ENCODE measurements at places on chromosomes 1 and 21. TPM values are rescaled to one million over a fixed set of nuclear protein-coding genes. Genes with fewer than 3 reads are reported as not detected.

The TCHHL1 gene
- polyA plus RNA-seq, result not detected

The PEA15 gene
- polyA plus RNA-seq, result 51.9 TPM

The ANKRD34A gene
- polyA plus RNA-seq, result 1.7 TPM

The DDX59 gene
- polyA plus RNA-seq, result 21.0 TPM

The OLFML2B gene
- 0.68 TPM for polyA plus RNA-seq

The ACTL8 gene
- not detected for polyA plus RNA-seq

The IGSF5 gene
- polyA plus RNA-seq, result 1.1 TPM

Measured in neural cell (in vitro differentiated cells).